Stimulated activated CD8-positive, alpha-beta memory T cell treated with anti-CD3 and anti-CD28 coated beads, Interleukin-4, amount 100 ng/mL, for 1 hour (primary cell): ENCODE measurements at places on chromosomes 1 and 21.

DNA sequence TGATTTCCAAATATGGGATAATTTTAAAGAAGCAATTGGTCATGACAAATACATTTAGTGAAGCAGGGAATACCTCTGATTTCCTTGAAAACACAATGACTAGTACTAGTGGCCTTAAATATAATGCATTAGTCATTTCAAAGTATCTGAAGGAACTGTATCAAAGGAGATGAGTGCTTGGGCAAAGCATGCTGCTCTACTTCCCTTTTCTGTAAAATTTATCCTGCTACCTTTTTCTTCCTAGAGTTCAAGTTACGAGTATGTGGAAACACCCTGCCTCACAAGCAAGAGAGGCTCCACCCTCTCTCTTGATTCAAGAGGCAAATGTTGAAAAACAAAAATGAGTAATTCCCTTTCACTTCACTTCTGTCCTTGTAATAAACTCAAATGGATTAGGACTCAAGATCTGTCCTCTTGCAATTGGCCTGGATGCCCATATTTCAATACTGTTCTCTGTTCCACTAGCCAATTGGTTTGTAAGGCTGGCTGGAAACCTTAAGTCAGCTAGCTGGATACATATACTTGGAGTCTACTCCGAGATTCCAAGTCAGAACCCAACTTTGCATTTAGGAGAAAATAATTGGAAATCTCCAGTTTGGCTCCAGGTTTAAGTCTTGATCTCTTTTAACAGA, 92.5 kb downstream of the CDC42BPA start:
- DNase-seq = no peak

GRCh38 chr1:197305925-197306324, 37.9 kb downstream of the CRB1 start:
- DNase-seq = no peak

- DNase-seq = no peak
Observed at GRCh38 chr1:157050836-157051235, 5.3 kb upstream of the ARHGEF11 start.

GRCh38 chr1:94244816-94245215, 7.4 kb upstream of the ARHGAP29 start:
- DNase-seq = no peak

DNA sequence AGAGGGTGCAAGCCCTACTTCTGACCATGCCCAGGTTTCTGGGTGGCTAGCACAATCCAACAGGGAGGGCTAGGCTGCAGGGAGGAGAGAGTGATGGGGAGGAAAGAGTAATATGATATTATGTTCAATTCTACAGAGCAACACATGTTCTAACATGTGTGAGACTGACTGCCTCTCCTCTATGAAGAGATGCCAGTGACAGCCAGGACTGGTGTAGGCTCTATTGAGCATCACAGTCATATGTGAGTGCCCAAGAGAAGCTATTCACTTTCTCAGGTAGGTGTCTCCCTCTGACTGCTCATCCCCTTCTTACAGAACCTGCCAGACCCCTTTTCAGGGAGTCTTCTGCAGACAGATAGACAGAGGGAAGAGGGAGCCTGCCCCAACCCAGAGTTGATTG, 446.1 kb downstream of the SIPA1L2 start:
- DNase-seq = no peak

DNA sequence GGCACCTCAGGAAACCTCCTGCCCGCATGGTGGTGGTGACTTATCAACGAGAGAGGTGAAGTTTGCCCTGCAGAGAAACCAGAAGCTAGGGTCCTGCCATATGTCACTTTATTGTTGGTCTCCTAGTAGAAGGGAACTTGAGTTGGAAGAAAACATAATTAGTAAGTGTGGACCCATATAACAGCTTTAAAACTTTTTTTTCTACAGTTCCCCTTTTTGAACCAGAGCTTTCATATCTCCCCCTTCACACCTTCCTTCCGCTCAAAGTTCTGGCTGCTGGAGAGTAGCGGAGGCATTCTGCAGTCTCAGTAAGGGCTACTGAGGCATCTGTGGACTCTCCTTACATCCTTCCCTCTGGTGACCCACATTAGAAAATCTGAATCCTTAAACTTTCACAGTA, 48.9 kb downstream of the PHC2 start:
- DNase-seq = no peak

DNA sequence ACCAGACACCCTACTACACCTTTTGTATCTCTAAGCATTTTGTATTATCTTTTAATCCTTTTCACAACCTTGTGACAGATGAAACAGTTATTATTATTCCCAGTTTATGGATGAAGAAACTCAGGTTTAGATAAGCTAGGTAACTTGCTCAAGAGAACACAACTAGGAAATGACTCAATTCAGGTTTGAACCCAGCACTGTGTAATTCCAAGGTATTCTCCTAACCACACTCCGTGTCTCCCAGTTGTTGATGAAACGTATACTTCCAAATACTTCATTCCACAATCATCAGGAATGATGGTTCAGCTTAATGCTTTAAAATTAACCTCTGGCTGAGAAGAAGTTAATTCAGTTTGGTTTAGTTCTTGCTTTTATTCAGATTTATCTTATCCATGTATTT, 51.7 kb upstream of the MRPS6 start:
- DNase-seq = no peak
